ENCODE measurements at places on chromosomes 2 and 18.

DNA sequence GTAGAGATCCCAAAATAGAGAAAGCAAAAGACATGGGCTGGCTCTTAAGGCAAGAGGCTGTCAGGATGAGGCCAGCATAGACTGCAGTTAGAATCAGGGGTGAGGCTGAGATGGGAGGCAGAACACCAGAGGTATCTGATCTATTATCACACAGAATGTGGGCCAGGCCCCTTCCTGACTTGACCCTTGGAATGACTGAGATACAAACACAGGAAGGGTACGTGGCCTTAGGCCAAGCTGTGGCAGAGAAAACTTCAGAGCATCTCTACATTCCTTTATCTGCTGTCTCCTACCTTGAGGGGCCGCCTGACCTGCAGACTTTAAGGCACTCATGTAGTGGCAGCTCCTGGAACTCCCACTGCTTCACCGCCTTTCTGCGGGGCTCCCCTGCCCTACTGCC, 28.4 kb downstream of the TMEM17 start:
- DNase-seq, result no peak

GRCh38 chr18:22946217-22946616, 13.1 kb downstream of the RBBP8 start:
- DNase-seq, result no peak

DNA sequence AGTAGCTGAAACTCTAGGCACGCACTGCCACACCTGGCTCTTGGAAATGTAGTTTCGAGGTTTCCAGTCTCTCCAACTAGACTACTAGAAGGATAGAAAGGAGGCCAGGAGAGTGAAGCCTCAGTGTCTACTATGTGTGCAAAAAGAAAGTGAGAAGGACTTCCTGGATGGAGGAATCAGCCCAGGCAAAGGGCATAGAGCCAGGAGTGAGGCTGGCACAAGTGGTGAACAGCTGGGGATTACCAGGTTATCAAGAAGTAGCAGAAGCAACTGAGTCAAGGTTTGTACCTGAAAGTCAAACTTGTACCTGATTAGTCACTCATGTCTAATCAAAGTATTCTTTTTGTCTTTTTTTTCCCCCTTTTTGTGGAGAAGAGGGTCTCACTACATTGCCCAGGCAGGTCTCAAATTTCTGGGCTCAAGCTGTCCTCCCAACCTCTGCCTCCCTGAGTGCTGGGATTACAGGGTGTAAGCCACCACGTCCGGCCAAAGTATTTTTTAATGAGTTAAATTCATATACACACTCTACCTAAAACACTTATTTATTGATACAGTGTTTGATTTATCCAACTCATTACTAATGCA, 8.7 kb upstream of the FZD5 start:
- DNase-seq, result no peak

DNA sequence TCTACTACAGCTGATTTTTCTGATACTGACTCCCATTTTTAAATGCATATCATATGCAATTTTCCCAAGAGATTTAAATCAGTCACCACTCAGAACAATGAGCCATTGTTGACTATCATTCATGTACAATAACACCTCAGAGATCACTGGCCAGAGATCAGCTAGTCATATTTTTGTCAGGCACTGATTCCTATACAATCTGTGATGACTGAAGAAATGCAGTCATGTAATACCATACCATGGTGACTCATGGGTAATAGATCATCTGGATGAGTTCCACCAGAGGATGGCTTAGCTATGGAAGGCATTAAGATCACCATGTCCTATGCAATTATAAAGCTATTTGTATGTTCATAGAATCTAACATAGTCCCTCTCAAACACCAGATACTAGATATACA, 285.7 kb upstream of the DCC start:
- no peak for DNase-seq

DNA sequence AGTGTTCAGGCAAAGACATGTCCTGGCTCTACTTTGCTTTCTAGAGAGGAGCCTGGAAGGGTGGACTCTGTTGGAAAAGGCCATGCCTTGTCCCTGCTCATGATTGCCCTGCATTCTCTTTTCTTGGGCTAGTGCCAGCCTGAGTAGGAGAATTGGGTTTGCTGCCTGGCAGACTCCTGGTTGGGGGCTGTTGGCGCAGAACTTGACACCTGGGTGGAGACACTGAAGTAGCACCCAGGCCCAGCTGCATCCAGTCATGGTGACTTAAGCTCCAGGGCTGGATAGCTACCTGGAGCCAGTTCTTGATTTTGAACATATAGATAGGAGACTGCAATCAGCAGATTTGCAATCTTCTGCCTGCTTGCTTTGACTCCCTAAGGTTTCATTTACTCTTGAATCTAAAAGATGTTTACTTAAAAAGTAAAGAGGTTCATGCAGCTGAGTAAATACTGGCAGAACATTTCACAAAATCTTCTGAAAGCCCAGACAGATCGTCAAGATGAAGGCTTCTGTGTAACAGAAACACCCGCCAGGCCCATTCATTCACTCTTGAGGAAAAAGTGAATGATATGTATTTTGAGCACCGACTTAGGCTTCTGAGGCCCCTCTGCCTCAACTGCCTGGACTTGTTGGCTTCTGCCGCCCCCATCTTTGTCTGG, 38.0 kb upstream of the YWHAQ start:
- peak; percentile 62 for DNase-seq

DNA sequence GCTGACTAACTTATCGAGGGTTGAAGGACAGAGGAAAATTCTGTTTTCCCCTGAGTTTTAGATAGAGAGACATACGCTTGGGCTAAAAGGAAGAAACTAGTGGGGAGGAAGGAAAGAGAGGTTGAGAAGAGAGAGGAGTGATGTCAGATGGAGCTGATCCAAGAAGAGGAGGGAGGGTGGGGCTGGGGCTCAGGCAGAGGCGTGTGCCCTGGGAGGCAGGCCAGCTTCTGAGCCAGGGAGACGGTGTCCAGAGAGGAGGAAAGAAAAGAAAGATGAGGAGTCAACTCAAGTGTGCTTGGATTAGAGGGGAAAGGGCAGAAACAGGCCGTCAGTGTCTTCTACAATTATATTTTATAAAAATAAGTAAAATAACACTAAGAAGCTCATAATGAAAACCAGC, 56.2 kb downstream of the EMILIN2 start:
- no peak for DNase-seq

GRCh38 chr2:66481100-66481549, 46.2 kb downstream of the MEIS1 start:
- no peak for DNase-seq

- peak; percentile 67 for DNase-seq
These were observed 58.8 kb downstream of the MFSD6 start for GRCh38 chr2:190466819-190467446.

GRCh38 chr2:217816396-217816869, 186.4 kb downstream of the TNS1 start:
- DNase-seq, result no peak

GRCh38 chr2:29865512-29865911, 55.9 kb downstream of the ALK start:
- DNase-seq, result no peak

- no peak for DNase-seq
These were observed 334.3 kb downstream of the DYSF start for GRCh38 chr2:71787476-71788185.

GRCh38 chr2:29157131-29157530, 41.9 kb downstream of the CLIP4 start:
- no peak for DNase-seq

GRCh38 chr2:160157861-160158829, 41.9 kb downstream of the ITGB6 start:
- no peak for DNase-seq

GRCh38 chr2:226451486-226451885, 348.1 kb downstream of the IRS1 start:
- DNase-seq, result no peak

- DNase-seq, result no peak
These were observed 58.3 kb upstream of the NFE2L2 start for GRCh38 chr2:177322801-177323261.

DNA sequence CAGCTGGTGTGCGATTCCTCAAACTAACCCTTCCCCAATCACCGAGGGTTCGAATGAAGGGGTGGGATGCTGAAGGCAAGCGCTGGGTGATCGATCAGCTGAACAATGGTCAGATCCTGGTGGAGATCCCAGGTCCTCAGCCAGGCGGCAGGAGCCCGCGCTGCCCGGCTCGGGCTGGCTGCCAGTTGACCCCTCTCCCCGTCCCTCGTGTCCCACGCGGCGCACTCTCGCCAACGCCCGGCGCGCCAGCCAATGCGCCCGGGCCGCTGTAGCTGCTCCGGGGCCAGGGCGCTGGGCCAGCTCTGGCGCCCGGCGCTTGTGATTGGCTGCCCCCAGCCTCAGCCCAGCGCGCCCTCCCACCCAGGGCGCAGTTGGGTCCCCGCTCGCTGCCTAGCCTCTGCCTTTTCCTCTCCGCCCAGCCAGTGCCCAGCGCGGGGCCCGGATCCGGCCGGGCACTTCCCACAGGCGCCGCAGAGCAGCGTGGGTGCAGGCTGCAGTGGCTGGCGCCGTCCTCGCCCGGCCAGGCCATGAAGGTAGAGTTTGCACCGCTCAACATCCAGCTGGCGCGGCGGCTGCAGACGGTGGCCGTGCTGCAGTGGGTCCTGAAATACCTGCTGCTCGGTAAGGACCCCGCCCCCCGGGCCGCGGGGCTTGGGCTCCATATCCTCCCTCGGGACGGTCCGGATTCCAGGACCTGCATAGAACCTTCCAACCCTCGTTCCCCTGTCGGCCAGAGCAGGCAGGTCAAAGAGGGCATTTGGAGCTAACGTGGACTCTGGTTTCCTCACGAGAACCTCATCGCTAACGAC, at the start of gene MOGAT1:
MOGAT1 (plus strand) TSS at position 400 of the 809 bp plus-strand sequence; CDS start at position 528, 128 bp downstream.
- peak; percentile 6 for DNase-seq

- DNase-seq, result no peak
These were observed 7.0 kb upstream of the REEP1 start for GRCh38 chr2:86344404-86344803.

DNA sequence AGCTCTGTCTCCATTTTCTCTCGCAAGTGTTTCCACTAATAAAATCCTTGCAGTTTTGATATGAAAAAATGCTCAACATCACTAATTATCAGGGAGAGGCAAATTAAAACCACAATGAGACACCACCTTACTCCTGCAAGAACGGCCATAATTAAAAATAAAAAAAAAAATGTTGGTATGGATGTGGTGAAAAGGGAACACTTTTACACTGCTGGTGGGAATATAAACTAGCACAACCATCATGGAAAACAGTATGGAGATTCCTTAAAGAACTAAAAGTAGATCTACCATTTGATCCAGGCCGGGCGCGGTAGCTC, 49.8 kb upstream of the GREB1L start:
- DNase-seq, result no peak

- DNase-seq, result no peak
These were observed 175.5 kb upstream of the CELF4 start for GRCh38 chr18:37741032-37741623.

GRCh38 chr2:28470759-28471158, 25.1 kb upstream of the PLB1 start:
- no peak for DNase-seq

DNA sequence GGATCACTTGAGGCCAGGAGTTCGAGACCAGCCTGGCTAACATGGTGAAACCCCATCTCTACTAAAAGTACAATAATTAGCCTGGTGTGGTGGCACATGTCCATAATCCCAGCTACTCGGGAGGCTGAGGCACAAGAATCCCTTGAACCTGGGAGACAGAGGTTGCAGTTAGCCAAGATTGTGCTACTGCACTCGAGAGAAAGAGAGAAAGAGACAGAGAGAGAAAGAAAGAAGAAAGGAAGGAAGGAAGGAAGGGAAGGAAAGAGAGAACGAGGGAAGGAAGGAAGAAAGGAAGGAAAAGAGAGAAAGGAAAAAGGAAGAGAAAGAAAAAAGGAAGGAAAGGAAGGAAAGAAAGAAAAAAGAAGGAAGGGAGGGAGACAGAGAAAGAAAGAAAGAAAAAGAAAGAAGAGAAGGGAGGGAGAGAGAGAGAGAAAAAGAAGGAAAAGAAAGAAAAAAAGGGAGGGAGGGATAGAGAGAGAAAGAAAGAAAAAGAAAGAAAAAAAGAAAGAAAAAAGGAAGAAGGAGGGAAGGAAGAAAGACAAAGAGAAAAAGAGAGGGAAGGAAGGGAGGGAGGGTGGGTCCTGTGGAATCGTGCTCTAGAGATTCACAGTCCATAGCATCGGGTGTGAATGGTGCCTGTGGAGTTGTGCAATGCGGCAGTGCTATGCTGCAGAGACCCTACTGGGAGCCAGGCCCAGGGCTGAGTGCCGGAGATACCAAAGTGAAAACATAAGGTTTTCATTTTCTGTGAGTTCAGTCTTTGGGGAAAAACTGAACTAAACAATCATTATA, 4.6 kb upstream of the SDC1 start:
- no peak for DNase-seq

DNA sequence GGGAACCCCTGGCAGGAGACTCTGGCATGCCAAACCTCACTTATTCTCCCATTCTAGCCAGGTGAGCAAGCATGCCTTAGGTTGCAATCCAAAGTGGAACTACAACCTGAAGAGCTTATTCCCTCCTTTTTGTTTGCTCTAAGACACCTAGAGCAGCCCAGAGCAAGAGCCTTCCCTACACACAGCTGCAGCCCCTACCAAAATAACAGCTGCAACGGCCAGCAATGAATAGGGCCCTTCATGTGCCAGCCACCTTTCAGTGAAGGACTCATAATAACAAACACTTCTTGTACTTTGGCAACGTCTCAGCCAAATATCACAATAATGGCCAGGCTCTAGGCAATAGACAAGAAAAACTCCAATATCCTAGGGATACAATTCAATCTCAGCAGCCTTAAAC, 178.7 kb downstream of the ALK start:
- no peak for DNase-seq

- DNase-seq, result no peak
These were observed 31.3 kb upstream of the SLC25A52 start for GRCh38 chr18:31791817-31792579.

DNA sequence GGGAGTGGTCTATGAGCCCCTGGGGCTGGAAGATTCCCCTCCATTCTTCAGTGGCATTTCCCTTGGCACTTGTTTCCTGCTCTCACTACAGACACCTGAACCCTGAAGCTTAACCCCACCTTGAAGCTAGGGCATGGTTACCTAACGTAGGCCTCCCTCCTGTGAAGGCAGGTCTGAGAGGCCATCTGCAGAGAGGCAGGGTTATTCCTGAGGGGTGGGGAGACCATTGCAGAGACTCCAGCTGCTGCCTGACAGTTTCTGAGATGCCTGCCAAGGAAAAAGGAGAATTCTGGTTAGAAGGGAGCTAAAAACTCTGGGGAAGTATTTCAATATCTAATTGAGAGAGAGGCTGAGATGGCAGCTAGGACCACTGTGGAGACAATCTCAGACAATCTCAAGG, 119.3 kb upstream of the NDUFV2 start:
- no peak for DNase-seq

DNA sequence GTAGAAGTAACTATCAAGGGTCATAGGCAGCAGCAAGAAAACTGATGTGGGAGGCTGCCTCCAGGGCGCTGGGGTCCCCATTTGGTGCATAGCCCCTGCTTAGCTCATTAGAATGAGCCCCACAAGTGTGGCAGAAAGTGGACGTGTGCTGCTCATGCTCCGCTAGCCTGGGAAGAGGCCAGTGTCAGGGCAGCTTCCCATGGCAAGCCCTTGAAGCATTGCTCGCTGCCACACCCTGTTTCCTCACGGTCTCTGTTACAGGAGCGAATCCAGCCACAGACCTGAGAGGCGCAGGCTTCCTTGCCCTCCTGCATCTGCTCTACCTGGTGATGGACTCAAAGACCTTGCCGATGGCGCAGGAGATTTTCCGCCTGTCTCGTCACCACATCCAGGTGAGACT, 22.5 kb downstream of the ELMOD3 start:
- no peak for DNase-seq

GRCh38 chr18:72444798-72445155, 99.4 kb downstream of the CBLN2 start:
- DNase-seq, result no peak

- no peak for DNase-seq
These were observed 98.4 kb upstream of the SP3 start for GRCh38 chr2:174063492-174064092.

GRCh38 chr18:9760641-9761040, 52.5 kb downstream of the RAB31 start:
- no peak for DNase-seq
